Stimulated activated CD4-positive, alpha-beta T cell treated with anti-CD3 and anti-CD28 coated beads, Interleukin-15, amount 100 ng/mL, for 1 hour (primary cell): ENCODE measurements at places on chromosomes 4 and X.

- no peak for DNase-seq
These were observed 506.1 kb downstream of the IL15 start for GRCh38 chr4:142142366-142143054.

- no peak for DNase-seq
These were observed 53.9 kb upstream of the ZNF157 start for GRCh38 chrX:47316276-47317025.

DNA sequence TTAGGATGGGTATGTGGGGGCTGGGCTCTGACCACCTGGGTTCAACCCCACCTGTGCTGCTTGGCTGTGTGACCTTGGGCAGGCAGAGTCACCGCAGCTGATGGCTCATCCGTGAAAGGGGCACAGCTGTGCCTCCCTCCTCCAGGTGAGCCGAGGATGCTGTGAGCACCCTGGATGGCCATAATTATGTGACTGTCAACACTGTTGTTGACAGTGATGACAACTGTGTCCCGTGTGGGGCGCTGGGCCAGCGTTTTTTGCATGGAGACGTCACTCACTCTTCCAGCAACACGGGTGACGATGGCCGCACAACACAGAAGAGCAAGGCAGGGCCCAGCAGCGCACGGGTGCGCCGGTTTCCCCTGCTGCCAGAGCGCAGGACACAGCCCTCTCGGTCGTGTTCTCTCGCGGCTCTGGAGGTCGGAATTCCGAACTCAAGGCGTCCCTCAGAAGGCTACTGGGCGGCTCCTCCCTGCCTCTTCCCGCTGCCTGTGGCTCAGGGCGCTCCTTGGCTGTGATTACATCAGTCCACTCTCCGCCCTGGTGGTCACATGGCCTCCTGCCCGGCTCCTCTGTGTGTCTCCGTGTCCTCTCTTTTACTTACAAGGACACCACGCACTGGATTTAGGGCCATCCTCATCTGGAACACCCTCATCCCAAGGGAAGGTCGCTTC, 1.3 kb downstream of the SH3TC1 start:
- DNase-seq = no peak

DNA sequence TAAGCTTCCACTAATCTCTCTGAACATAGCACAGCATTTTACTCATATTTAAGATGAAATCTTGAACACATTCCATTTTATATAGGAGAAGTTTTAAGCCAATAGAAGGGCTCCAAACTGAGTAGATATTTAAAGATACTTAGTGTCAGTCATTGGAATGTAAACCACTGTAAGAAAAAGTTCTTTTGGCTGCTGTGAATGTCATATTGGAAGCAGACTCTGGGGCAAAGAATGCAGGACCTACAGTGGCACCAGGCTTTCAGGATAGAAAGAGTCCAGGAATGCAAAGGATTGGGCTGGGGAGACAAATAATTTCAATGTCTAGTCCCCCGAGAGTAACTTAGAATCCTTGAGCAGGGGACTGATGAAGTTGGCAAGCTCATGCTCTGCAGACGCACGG, 1047.7 kb downstream of the STIM2 start:
- no peak for DNase-seq

DNA sequence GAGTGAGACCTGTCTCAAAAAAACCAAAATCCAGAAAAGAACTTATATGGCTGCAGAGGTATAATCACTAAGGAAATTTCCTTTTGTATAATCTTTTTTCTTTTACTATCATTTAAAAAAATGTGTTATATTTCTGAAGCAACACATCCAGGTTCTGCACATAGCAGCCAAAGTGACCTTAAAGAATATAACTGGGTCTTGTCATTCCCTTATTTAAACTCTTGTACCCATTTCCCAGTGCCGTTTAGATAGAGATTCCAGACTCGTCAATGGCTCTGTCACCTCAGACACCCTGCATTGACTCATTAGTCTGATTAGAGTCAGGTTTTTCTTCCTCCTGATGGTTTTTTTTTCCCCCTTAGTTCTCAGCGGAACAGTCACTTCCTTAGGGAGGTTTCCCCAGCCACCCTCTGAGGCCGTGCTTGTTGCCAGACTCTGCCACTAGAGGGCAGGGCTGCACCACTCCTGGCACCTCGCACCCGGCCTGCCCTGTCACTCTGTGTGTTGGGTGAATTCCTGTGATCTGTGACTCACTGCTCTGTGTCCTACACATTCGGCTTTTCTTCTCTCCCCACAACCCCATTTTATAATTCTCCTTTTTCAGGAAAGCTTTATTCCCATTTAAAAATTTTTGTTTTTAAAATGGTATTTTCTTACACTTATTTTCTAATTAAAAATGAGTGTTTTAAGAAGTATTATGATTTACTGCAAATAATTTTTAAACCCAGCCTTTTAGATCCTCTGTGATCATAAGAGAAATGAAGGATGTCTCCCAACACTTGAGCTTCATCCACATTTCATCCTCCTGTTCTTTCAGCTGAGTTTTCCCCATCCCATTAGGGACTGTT, 32.1 kb downstream of the HTT start:
- DNase-seq = peak; percentile 85

GRCh38 chr4:40121515-40121914, 64.9 kb downstream of the N4BP2 start:
- no peak for DNase-seq

DNA sequence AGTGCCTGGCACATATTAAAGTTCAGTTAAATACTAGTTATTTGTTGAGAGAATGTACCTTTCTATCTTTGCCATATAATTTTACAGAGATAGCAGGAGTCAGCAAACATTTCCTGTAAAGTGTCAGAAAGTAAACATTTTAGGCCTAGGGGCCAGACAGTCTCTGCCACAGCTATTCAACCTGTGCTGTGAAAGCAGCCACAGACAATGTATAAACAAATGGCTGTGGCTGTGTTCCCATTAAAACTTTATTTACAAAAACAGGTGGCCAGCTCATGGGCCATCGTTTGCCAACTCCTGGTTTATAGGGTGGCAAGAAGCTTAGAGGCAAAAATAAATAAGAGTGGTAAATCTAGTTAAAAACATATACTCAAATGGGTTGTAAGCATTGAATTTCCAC, 34.0 kb upstream of the BRS3 start:
- no peak for DNase-seq

- DNase-seq = no peak
These were observed 83.4 kb upstream of the MID1IP1 start for GRCh38 chrX:38717871-38718270.

DNA sequence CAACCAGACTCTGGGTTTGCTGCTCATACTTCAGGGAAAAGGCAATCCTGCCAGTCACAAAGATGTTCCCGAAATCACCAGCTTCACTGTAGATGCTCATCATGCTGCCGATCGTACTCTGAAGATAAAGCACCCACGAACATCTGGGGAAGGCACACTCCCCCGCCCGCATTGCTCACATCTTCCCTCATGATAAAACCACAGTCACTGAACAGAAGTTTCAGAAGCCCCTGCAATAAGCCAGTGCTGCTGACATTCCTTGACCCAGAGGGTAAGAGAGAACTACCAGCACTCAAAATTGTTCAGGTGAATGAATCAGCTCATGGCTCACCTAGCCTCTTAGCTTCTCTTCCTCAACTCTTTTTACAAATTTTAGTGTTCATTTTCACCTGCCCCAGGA, 43.1 kb downstream of the SRPX2 start:
- no peak for DNase-seq

DNA sequence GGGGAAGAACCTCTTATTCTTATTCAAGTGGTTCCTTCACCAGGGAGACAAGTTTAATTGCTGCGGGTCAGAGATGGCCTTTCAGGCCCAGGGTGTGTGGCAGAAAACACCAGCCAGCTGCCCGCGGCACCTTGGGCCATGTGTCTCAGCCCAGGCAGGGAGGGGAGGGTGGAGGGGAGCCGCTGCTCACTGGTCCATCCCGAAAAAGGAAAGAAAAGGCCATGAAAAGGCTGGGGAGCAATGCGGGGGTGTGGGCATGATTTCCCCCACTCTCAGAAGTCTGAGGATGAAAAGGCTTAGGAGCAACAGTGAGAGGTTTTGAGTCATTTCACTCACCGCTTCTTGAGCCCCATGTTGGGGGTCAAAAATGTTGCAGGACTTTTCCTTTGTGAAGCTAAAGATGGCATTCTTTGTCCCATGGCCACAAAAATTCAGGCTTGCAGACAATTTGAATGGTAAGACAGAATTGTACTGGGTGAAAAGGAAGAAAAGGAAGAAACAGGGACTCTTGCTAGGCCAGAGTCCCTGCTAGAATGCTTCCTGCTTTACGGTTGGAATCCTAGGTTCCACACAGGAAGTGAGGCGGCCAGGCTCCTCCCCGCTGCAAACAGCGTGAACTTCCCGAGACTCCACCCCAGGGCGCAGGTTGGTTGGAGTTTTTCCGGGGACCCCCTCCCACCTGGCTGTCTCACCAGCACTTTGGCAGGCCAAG, 17.4 kb upstream of the FAM47E start:
- DNase-seq = no peak

DNA sequence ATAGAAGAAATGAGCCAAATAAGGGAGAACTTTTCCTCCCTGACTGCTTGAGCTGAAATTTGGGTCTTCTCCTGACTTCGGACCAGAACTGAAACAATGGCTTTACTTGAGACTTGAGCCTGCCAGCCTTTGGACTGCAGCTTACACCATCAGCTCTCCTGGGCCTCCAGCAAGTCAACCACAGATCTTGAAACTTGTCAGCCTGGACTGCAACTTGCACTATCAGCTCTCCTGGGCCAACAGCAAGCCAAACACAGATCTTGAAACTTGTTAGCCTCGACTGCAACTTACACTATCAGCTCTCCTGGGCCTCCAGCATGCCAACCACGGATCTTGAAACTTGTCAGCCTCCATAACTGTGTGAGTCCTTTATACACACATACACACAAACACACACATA, 425.9 kb upstream of the PCDH7 start:
- DNase-seq = no peak

DNA sequence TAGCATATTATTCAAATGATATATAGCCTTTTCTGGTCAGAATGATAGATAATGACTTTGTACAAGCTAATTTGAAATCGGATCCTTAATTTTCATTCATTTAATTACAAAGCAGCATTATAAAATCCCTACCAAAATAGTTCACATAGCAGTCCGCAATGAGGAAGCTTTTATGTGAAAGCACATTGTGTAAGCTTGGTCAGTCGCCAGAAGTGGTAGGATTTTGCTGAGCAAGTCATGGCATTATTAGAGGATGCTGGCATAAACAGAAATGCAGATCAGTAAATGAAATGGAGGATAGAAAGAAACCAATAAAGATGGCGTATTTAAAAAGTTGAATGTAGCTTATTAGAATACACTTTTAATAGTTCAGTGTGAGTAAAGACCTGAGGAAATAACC, 93.2 kb upstream of the DIAPH2 start:
- DNase-seq = no peak

DNA sequence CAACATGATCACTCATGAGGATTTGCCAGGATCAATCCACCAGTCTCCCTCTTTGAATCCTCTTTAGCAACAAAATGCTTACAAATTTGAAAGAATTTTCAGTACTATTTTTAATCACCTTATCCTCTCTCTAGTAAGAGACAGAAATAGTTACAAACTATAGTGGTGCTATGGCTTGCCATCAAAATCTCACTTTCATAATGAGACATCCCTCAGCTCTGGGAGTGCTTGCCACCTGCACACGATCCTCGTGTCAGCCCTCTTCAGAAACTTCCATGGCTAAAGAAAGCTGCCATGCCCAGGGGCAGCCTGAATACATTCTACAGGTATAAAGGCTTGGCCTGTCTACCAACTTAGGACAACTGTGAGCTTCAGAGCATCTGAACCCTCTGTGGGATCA, 5.1 kb upstream of the DHX15 start:
- no peak for DNase-seq

- no peak for DNase-seq
These were observed 307.0 kb downstream of the ANK2 start for GRCh38 chr4:113356453-113356852.

GRCh38 chr4:3190549-3190948, 58.4 kb upstream of the MSANTD1 start:
- DNase-seq = no peak

DNA sequence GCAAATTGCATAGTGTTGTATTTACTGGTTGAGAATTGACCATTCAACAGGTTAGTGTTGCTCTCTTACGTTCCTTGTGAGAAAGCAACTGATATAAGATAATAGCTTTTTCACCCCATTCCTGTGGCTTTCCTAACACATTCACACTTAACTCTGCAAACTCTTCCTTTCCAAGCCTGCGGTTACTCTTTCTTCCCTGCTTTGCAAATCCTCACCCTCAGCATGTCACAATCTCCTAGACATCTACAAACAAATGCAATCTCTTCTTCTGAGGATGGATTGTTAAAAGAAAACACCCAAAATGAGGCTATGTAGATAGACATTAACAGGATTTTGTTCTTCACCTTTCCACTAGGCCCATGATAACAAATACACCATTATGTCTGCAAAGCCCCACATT, 771.7 kb upstream of the PCDH7 start:
- DNase-seq = no peak

GRCh38 chrX:129790808-129791207, 11.1 kb downstream of the SASH3 start:
- no peak for DNase-seq

DNA sequence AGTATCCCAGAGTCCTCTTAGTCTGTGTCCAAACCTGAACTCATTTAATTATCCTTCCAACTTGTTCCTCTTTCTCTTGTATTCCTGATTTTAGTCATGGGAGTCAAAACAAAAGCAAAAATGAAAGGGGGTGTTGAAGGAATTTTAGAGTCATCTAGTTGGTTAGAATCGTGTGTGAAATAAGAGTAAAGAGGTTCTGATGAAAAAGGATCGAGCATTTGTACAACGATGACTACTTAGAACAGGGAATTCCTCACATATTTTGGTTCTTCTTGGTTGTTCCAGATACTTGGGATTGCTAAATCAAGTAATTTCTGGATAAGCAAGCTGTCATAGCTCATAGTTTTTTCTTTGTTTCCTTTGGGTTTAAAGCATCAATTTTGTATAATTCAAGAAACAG, 194.4 kb downstream of the BCOR start:
- DNase-seq = no peak

DNA sequence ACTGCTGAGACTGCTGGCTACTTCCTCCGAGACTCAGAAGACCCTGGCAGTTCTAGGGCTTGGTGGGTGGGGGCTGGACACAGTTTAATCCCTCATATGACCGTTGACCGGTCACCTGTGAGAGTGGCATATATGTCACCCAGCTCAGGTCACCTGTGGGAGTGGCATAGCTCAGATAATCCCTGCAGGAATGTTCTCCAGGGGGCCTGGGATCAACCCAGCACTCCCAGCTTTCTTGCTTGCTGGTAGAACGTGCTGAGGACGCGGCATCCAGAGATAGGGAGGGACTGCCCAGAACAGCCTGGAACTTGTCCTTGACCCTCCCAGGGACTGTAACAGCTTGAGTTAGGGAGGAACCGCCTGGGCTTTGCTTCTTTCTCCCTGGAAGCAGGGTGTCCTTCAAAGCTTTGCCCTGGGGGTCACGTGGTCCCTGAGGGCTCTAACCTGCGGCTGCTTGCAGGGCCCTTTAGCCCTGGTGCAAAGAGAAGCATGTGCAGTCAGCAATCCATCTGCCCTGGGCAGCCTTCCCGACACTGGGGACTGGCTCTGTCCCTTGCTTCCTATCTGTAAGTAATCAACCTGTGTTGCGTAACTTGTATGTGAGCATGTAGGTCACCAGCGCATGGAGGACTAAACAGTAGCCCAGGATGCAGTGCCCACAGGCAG, 55.3 kb downstream of the ZFYVE28 start:
- no peak for DNase-seq

GRCh38 chr4:27121830-27122229, 261.2 kb downstream of the STIM2 start:
- DNase-seq = no peak
